ENCODE measurements at places on chromosomes 7 and 10. TPM values are rescaled to one million over a fixed set of nuclear protein-coding genes. Genes with fewer than 3 reads are reported as not detected.

The GPR26 gene
- total RNA-seq = under 0.01 TPM

The STEAP2 gene
- 5.8 TPM for total RNA-seq

The CFTR gene
- not detected for total RNA-seq

The OR6B1 gene
- total RNA-seq = not detected

The DENND2A gene
- 26.9 TPM for total RNA-seq

The EPDR1 gene
- total RNA-seq = 31.6 TPM

The GUSB gene
- total RNA-seq = 30.3 TPM

The NRG3 gene
- total RNA-seq = not detected

The NME8 gene
- not detected for total RNA-seq

The DCLRE1C gene
- 19.9 TPM for total RNA-seq

Measured in RPMI7951 (cell line).